Occipital lobe (tissue), 3 donors: ENCODE measurements at places on chromosomes 7 and 10. TPM values are rescaled to one million over a fixed set of nuclear protein-coding genes. Genes with fewer than 3 reads are reported as not detected.

- DNase-seq, result no peak
These were observed 61.1 kb downstream of the EBLN1 start for GRCh38 chr10:22156750-22157149.

DNA sequence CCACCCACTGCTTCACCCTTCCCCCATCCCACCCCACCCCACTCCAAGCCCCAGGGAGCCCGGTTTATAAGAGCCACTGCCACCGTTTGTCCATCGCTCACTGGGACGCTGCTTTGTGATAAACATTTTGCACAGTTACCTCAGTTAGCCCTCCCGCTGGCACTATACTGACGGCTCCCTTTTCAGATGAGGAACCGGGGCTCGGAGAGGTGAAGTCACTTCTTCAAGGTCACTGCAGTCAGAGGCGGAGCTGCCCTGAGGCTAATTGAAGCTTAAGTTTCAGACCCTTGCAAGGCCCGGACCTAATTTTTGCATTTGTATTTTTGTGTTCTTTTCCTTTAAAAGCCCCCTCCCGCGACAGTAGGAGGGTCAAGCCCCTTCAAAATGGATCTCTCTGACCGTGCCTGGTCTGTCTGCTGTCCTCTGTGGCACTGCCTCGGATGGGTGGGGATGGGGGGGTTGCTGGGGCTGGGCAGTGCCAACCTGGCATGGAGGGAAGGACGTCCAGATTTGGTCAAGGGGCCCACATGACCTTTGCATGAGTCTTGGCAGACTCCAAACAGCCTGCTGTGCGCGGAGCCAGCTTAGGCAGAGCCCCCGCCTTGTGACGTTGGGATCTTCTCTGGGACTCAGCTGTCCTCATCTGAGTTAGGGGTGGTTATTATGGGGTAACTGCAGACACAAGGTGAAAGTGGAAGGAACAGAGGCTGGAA, 17.7 kb upstream of the NODAL start:
- no peak for DNase-seq

- DNase-seq, result no peak
These were observed 230.9 kb upstream of the AGK start for GRCh38 chr7:141320287-141320686.

- DNase-seq, result no peak
These were observed 171.6 kb downstream of the WDR37 start for GRCh38 chr10:1227510-1228402.

- DNase-seq, result no peak
These were observed 159.3 kb downstream of the LCOR start for GRCh38 chr10:96991313-96991841.

GRCh38 chr10:1290071-1290471, 233.9 kb downstream of the WDR37 start:
- no peak for DNase-seq

GRCh38 chr7:33748793-33749192, 156.5 kb upstream of the BMPER start:
- DNase-seq, result no peak

DNA sequence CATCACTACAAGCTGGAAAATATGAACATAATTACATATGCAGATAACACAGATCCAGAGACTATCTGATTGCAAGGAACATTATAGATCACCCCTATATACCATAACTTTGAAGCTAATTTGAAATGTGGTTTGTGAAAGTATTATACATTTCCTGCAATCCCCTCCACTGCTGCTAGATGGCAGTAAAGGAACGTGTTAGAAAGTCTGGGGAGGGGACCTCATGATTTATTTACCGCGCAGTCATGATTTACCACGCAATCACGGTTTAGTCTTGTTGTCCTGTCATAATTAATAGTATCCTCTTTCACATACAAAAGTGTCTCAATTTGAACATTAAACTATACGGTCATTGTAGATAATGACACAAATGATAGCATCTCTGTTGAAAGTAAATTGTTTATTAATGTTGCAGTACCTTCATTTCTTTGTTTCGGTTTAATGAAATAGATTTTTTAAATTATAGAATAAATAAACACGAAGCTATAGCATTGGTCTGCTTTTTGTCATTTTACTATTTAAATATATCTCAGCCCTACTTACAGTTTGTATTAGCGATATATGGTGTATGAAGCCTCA, 145.3 kb upstream of the PRSS1 start:
- no peak for DNase-seq

- no peak for DNase-seq
These were observed 14.3 kb downstream of the JAZF1 start for GRCh38 chr7:28165961-28166955.

- no peak for DNase-seq
These were observed 9.1 kb downstream of the ADCY1 start for GRCh38 chr7:45583296-45583695.

GRCh38 chr7:47045207-47046051, 536.5 kb downstream of the TNS3 start:
- DNase-seq, result no peak

DNA sequence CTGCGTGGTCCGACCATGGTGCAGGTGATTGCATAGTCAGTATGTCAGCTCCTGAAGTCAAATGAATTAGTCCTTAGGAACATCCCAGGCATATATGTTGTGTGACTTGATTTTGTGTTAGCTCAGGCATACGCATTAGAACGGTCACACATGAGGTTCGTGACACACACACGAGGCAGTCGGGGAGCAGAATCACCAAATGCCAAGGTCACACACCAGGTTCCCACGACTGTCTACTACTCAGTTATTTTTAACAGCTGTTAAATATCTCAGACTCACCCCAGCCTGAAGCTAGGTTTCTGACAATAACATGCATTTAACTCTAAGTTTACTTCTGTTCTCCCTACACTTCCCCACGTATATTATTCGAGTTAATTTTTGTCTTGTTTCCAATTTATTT, 54.8 kb downstream of the DYNC2I1 start:
- DNase-seq, result no peak

DNA sequence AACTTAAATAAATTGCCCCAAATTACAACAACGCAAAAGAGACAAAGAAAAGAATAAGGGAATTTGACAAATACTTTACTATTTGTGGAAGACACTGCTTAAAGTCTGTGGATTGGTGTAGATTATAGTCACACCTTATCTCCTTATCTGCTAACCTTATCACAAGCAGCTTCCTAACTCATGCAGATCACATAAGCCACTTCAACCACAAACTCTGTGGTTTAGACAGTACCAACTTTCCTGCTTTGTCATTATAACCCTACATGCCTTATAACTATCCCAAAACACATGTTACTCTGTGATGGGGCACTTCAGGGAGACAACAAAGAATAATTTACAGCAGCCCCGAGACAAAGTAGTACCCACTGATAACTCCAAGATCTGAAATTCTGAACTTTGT, 41.5 kb upstream of the PPP3CB start:
- no peak for DNase-seq

DNA sequence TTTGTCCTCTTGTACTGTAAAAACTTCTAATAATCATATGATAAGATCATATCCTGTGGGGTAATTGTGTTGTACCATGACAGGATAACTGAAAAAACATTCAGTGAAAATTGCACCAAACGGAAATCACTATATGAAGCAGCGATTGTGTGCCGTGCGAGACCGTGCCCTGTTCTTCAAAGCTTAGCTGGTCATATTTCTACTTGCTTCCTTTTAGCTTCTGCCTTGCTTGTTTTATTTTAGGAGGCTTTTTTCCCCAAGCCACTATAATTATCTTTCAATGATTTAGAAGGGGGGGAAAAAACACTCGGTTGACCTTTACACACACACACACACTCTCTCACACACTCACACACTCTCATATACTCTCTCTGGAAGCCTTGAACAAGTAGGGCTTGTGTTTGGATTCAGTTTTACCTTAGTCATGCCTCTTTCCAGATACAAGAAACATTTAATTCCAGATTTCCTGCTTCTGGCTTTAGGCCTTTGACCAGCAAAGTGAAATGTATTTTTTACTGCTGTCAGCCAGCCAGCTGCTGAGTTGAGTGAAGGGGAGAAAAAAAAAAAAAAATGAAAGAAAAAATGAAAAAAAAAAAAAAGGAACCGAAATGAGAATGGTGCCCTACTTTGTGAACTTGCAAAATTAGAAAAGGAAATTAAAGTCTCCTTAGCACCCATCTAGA, 181.4 kb downstream of the ARID5B start:
- no peak for DNase-seq

DNA sequence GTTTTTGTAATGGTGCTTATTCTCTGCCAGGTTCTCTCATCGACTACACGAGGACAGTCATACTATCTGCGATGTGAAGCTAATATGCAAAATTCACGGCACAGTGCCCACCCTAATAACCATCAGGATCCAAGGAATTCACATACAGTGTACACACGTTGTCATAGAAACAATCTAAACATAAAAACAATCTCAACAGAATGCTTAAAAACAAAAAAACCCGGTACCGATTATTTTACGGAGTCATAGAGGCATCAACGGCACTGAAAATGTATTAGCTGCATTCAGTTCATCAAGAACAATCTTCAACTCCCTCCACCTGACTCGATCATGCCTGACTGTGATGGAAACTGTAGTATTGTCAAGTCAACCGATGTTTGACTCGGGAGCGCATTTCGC, 628 bp downstream of the MRPS33 start:
- no peak for DNase-seq

DNA sequence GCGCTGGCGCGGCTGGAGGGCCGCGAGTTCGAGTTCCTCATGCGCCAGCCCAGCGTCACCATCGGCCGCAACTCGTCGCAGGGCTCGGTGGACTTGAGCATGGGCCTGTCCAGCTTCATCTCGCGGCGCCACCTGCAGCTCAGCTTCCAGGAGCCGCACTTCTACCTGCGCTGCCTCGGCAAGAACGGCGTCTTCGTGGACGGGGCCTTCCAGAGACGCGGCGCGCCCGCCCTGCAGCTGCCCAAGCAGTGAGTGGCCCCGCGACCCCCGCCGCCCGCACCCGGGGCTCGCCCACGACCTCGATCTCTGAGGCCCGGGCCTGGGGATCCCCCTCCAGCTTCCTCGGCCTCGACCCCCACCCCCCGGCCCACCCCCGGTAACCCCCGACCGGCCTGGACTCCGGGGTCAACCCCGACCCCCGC, 537 bp downstream of the FOXK1 start:
- DNase-seq, result no peak

DNA sequence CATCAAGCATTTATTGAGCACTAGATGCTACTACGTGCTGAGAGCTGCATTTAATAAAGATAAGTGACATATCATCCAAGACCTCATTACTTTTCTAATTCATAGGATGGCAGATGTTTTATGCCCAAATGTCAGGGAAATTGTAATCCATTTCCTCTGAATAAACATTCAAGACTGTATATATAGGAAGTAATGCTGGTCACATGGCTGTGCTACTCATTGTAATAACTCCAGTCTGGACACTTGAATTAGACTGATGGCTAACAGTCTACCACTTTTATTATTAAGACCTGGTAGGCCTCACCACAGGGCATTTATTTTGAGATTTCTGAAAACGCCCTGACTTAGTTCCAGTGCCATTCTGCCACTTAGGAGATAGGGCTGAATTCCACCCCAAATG, 36.6 kb downstream of the PIK3AP1 start:
- DNase-seq, result no peak

FOXP2 gene
- 29.9 TPM for total RNA-seq

SRRM3 gene
- total RNA-seq, result 6.7 TPM

OPN4 gene
- not detected for total RNA-seq

SFRP4 gene
- 1.1 TPM for total RNA-seq

JAKMIP3 gene
- 4.8 TPM for total RNA-seq

TMEM184A gene
- not detected for total RNA-seq

TRDMT1 gene
- 39.3 TPM for total RNA-seq

TSPAN13 gene
- 91.9 TPM for total RNA-seq

PLEKHS1 gene
- not detected for total RNA-seq

EGR2 gene
- total RNA-seq, result 1.6 TPM

GPR15LG gene
- total RNA-seq, result not detected
